Dermis blood vessel endothelial cell (primary cell): ENCODE measurements at places on chromosomes 6 and 20. TPM values are rescaled to one million over a fixed set of nuclear protein-coding genes. Genes with fewer than 3 reads are reported as not detected.

GRCh38 chr20:62366370-62367135, 559 bp downstream of the LAMA5 start:
- peak; percentile 34 for DNase-seq

DNA sequence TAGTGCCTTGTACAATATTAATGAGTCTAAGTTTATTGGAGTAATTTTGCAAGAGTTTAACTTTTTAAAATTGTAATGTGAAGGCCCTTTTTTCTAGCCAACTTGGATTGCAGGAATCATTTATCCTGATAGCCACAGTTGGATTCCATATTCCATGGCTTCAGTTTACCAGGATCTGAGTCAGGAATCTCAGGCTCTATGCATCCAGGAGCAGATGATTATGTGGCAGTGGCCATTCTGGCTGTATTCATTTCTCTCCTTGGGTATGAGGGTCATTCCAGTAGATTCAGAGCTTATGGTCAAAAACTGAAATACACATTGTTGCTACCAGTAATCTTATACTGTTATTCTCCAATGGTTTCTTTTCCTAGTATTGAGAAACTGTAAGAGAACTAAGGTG, 2.9 kb downstream of the AIG1 start:
- no peak for DNase-seq

The VWA7 gene
- total RNA-seq: 0.05 and 0.34 TPM in 2 replicates

- DNase-seq: no peak
Observed at GRCh38 chr6:137715589-137716045, 151.4 kb upstream of the TNFAIP3 start.

DNA sequence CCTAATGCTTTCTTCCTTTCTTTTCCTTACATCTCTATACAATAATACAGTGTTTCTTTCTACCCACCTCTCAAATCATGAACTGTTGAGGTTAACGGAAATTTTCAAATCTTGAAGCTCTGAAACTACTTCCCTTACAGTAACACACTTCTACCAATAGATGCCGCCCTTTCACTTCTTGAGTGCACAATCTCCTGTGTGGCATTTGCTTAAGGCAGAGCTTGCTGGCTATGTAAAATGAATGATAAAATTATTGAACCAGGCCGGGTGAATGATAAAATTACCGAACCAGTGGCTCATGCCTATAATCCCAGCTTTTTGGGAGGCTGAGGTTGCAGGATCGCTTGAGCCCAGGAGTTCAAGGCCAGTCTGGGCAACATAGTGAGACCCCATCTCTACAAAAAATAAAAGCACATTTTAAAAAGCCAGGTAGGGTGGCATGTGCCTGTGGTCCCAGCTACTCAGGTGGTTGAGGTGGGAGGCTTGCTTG, 56.8 kb downstream of the KCNS1 start:
- peak; percentile 89 for DNase-seq

The TRAPPC3L gene
- total RNA-seq: 0.17 TPM in 1 of 2 replicates, not detected in the other

DNA sequence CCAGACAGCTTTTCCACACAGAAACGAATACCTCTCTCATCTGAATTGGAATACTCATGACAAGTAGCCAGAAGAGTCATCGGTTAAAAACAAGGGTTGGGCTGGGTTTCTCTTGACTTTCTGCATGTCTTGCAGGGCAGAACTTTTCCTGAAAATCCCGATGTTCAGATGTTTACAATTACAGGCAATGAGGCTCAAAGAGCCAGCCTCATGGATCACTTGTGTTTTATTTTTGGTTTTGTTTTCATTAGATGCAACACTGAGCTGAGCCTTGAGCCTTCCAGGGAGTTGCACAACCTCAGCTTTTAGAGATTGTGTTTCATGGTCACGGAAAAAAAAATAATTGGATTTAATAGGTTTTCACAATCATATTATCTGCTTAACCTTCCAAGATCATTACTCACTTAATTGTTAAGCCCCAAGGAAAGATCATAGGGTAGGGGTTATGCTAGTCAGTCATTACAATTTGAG, 288.1 kb upstream of the PRDM1 start:
- no peak for DNase-seq

GRCh38 chr6:69022993-69023392, 387.9 kb downstream of the ADGRB3 start:
- DNase-seq: no peak

GRCh38 chr6:25401711-25402110, 122.5 kb downstream of the CARMIL1 start:
- no peak for DNase-seq

DNA sequence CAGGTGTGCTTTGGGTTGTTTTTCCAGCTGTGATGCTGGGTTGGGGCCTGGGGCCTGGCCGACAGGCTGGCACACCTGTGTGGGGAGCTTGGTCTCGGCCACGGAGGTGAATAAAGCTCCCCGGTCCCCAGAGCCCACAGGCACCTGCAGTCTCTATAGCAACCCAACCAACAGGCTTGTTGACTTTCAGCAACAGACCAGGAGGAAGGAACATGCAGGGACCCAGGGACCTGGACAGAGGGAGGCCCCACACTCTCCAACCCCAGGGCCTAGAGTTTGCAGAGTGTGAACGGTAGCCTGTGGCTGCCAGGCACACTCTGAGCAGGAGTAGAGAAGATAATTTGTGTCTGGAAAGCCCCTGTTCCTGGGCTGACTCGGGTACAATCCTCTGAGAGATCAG, 14.6 kb upstream of the SYNJ2 start:
- DNase-seq: no peak

- no peak for DNase-seq
Observed at GRCh38 chr6:35086636-35087360, 54.3 kb downstream of the TCP11 start.

The NXT1 gene
- 24.8 and 36.2 TPM in 2 replicates for total RNA-seq

DNA sequence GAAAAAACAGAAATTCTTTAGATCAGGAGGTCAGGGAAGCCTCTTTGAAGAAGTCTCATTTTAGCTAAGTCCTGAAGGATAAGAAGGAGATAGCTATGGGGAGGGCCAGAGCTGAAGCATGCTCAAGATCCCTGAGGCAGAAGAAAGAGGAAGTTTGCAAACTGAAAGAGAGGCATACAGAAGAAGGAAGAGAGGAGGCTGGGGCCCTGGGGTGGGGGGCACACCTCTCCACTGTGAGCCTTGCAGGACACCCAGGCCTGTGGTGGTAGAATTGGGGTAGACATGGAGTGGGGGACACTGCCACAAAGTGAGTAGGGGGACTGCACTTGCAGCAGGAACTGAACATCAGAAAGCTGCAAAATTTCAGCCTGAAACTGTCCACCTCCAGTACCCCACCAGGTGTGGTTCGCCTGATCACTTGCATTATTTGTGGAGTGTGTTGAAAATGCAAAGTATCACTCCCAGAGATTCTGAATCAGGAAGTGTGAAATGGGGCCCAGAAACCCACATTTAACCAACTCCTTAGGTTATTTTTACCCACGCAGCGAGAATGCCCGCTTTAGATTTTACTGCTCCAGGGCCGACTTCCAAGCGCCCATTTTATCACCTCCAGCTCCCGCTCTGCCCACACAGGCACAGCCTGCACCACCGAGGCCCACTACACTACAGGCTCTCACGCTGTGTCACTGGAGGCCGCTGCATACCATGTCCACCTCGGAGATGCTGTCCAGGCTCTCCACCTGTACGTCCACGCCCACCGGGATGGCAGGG, 44.0 kb downstream of the GABRR2 start:
- DNase-seq: no peak

The IRF4 gene
- total RNA-seq: 0.05 TPM in 1 of 2 replicates, not detected in the other

The SLPI gene
- total RNA-seq: 0.70 and 2.0 TPM in 2 replicates

GRCh38 chr6:129112591-129112990, 229.7 kb downstream of the LAMA2 start:
- no peak for DNase-seq

The RUNX2 gene
- total RNA-seq: under 0.01 and 0.05 TPM in 2 replicates

The GINS1 gene
- total RNA-seq: 10.4 and 20.8 TPM in 2 replicates

GRCh38 chr6:90005048-90005827, 111.0 kb downstream of the GJA10 start:
- DNase-seq: no peak

- DNase-seq: no peak
Observed at GRCh38 chr20:54995553-54995952, 520.2 kb downstream of the DOK5 start.

- DNase-seq: no peak
Observed at GRCh38 chr20:4569865-4570264, 151.8 kb upstream of the PRND start.

The TPMT gene
- 10.7 and 17.7 TPM in 2 replicates for total RNA-seq

GRCh38 chr20:49647550-49647949, 66.1 kb downstream of the B4GALT5 start:
- DNase-seq: no peak

- no peak for DNase-seq
Observed at GRCh38 chr6:119880840-119881239, 531.3 kb upstream of the MAN1A1 start.

GRCh38 chr6:16157909-16158308, 29.0 kb downstream of the MYLIP start:
- DNase-seq: no peak

DNA sequence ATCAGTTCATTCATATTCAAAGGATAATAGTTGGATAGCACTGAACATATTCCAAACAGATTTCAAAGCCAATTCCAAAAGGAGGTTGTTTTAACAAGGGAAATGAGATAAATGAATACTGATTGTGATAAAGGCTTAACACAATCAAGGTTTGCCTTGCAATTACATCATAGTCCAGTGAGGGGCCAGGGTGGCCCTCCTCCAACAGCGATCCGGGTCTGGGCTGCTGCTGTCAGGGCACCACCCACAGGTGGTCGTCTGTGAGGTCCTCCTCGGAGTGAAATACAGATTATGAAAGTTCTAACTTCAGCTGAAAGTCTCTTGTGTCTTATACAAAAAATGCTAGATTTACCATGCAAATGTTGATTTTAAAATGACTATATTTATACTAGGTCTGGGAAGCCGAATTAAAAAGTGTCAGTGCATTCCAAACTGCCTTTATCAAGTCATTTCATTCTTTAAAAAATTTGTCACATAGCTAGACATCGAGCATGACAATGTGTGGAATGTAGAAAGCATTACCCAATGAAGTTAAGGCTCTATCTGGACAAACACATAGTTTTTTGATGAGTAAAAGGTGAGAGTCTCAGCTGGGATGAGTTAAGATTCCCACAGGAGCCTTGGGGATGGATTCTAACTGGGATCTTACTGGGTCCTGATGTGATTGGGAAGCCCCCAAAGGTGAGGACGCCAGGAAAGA, 65.9 kb upstream of the SLC22A23 start:
- no peak for DNase-seq

The KCNQ5 gene
- total RNA-seq: not detected in 2 replicates

DNA sequence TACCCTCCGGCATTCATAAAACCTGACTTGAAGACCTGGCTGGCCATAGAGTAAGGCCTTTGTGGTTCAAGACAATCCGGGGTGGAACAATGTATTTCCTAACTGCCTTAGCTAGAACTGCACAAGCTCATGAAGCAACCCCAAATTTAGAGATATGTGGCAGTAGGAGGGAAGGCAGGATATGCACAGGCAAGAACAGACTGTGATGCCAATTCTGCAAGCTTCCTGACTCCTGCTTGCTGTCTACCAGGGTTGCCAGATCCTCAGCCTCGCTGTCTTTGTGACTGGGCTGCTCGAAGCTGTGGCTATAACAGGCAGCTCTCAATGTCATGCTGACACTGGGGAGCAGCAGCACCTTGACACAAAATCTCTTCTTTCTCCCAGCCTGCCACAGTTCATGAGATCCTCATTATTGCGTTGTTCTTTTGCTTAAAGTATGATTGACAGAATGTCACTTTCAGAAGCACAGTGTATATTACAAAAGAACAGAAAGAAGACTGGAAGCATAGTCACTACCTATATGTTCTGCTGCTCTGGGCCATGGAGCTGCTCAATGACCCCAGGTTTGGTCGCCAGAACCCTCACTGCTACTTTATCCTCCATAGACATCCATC, 18.3 kb upstream of the SHLD1 start:
- DNase-seq: no peak

DNA sequence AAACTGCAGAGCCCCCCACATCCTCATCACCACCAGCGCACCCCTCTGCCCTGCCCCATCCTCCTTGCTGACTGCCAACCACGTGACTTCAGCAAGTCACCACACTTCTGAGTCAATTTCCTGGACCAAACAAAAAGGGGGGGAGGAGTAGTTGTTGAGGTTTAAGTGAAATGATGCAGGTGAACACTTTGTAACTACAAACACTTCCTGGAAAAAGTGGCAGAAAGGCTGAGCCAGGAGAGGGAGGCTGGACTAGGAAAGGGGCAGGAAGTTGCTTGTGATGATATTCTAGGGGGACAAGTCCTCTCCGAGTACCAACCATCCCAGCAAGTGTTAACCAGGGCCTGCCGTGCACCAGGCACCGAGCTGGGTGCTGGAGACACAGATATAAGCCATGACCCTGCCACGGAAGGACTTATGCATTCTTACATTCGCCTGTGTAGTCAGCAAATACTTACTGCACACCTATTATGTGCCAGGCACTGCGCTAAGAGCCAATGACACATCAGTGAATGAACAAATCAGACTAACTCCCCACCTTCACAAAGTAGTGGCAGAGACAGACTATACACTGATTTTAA, 67.3 kb downstream of the PREX1 start:
- peak; percentile 85 for DNase-seq

The RAD21L1 gene
- total RNA-seq: not detected in 2 replicates

GRCh38 chr6:131107151-131107550, 28.1 kb upstream of the AKAP7 start:
- DNase-seq: peak; percentile 54

- DNase-seq: no peak
Observed at GRCh38 chr6:143811501-143812157, 31.5 kb upstream of the LTV1 start.

- DNase-seq: no peak
Observed at GRCh38 chr20:46802722-46803121, 91.9 kb upstream of the EYA2 start.

The PBOV1 gene
- total RNA-seq: not detected in 2 replicates

The DOP1A gene
- 22.3 and 33.5 TPM in 2 replicates for total RNA-seq

- peak; percentile 45 for DNase-seq
Observed at GRCh38 chr6:293193-294174, 1.2 kb downstream of the DUSP22 start.

GRCh38 chr6:125154118-125154760, 666 bp downstream of the TPD52L1 start:
- DNase-seq: peak; percentile 17

The CDH22 gene
- 0.05 TPM in 1 of 2 replicates, not detected in the other for total RNA-seq

The THBS2 gene
- 0.79 and 2.0 TPM in 2 replicates for total RNA-seq

The GGTLC1 gene
- total RNA-seq: not detected in 2 replicates

- DNase-seq: no peak
Observed at GRCh38 chr6:142404751-142405150, 102.9 kb downstream of the ADGRG6 start.

- DNase-seq: no peak
Observed at GRCh38 chr6:143068001-143068400, 7.3 kb downstream of the AIG1 start.

The MAP7 gene
- total RNA-seq: 0.34 and 1.1 TPM in 2 replicates

The OOEP gene
- total RNA-seq: not detected in 2 replicates

- DNase-seq: no peak
Observed at GRCh38 chr20:753136-753535, 15.2 kb downstream of the SLC52A3 start.
